Activated CD8-positive, alpha-beta memory T cell treated with anti-CD3 and anti-CD28 coated beads for 4 hours (primary cell): ENCODE measurements at places on chromosomes 2 and 18.

DNA sequence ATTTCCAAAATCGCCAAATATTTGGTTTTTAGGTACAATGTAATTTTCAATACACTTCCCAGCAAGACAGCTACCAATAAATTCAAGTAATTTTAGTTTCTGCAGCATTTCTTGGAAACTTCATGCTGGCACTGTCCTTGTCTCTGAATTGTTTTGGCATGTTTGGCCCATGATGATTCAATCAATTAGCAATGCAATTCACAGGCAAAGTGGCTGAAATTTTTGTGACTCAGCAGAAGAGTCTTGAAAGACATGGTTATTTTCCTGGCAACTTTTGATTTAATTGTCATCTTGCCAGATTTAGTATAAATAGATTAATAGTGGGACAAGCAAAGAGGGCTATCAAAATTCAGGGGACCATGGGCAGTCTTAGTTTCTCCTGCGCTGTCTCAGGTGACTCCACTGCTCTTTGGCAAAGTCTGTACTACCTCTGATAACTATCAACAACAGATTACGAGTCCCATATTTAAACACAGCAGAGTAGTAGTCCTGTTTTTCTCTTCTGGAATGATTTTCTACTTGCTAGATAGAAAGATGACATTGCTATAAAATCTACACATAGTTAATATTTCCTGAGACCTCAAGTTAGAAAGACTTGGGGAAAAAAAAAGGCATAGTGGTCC, 88.9 kb upstream of the CYP26B1 start:
- no peak for DNase-seq

- DNase-seq = no peak
Observed at GRCh38 chr2:170394641-170395387, 216.9 kb downstream of the MYO3B start.

GRCh38 chr2:59655809-59656208, 897.6 kb downstream of the BCL11A start:
- DNase-seq = no peak

- no peak for DNase-seq
Observed at GRCh38 chr2:187482796-187483195, 34.7 kb upstream of the CALCRL start.

GRCh38 chr2:219079417-219079816, 18.7 kb upstream of the IHH start:
- no peak for DNase-seq

GRCh38 chr2:11121099-11121822, 34.0 kb upstream of the SLC66A3 start:
- DNase-seq = no peak
